Activated CD8-positive, alpha-beta memory T cell treated with anti-CD3 and anti-CD28 coated beads for 36 hours (primary cell): ENCODE measurements at places on chromosomes 2 and 18. TPM values are rescaled to one million over a fixed set of nuclear protein-coding genes. Genes with fewer than 3 reads are reported as not detected.

SERPINB10 gene
- total RNA-seq = not detected

INHBB gene
- total RNA-seq = not detected

ANKRD30BL gene
- not detected for total RNA-seq

EMILIN1 gene
- 0.69 TPM for total RNA-seq

ALLC gene
- not detected for total RNA-seq

ALS2 gene
- 15.2 TPM for total RNA-seq

FSHR gene
- total RNA-seq = not detected

POU3F3 gene
- total RNA-seq = not detected

ASXL3 gene
- total RNA-seq = not detected

SLC5A7 gene
- total RNA-seq = not detected
